HS-5 (cell line): ENCODE measurements at places on chromosomes 7 and 10.
A peak's percentile ranks its signal among the peaks of the same experiment; 100 is the strongest.

- DNase-seq, result no peak
These were observed at the start of gene SEMA3C for GRCh38 chr7:80918909-80919721. Gene SEMA3C, minus strand, starts transcription at chr7:80919051. Its CDS starts 2,270 bp downstream, at chr7:80916781.

DNA sequence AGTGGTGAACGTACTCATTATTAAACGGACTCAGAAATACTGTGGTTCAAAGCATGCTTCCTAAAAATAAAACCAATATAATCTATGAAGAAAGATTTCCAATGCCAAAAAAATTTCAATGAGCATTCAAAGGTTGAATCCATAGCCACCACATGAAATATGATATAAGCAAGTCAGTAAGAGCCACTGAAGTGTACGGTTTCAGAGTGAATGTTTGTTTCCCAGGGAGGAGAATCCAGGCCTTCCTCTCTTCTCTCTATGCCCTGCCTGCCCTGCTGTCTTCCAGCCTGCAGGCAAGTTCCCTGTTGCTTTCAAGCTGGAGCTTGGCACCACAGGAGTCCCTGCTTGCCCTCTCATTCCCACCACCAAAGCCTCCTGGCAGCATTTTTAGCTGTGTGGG, 1171.6 kb upstream of the C7orf33 start:
- DNase-seq, result no peak

- DNase-seq, result no peak
These were observed 1.3 kb downstream of the ZNF775 start for GRCh38 chr7:150380463-150380862.

GRCh38 chr10:72298592-72299519, 25.1 kb downstream of the DDIT4 start:
- no peak for DNase-seq

- no peak for DNase-seq
These were observed 136.9 kb upstream of the CDK6 start for GRCh38 chr7:92973293-92973731.

GRCh38 chr10:43259213-43259991, 7.5 kb downstream of the RASGEF1A start:
- DNase-seq, result no peak

DNA sequence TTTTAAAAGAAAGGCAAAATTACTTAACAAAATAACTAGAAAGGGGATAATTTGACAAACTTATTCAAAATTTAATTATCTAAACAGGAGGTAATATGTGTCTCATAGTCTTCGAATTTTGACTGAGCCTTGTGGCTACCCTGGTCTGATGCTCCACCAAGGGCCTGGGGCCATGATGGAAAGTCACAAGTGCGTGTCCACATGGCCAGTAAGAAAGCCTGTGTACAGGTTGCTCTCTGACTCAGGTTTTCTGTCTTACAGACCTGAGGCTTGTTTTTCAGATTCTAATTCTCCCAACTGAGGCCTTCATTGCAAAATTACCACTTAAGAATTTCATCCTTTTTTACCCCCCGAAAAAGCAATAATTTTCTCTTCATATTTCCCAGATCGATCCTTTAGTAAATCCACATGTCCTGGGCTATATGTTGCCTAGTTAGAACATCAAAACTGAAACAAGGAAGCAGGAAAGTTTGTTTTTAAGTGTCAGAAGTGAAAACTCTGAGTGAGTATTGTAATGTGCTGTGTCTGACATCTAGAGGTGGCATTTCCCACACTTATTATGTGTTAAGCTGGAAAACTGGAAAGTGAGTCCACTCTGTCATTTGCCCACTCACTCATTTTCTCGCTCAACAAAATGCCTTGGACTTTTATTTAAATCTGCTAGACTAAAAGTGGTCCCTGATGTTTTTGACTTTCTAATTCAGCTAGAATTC, 10.0 kb downstream of the CYP3A43 start:
- no peak for DNase-seq

GRCh38 chr10:24901686-24902399, 50.6 kb downstream of the PRTFDC1 start:
- peak; percentile 79 for DNase-seq

DNA sequence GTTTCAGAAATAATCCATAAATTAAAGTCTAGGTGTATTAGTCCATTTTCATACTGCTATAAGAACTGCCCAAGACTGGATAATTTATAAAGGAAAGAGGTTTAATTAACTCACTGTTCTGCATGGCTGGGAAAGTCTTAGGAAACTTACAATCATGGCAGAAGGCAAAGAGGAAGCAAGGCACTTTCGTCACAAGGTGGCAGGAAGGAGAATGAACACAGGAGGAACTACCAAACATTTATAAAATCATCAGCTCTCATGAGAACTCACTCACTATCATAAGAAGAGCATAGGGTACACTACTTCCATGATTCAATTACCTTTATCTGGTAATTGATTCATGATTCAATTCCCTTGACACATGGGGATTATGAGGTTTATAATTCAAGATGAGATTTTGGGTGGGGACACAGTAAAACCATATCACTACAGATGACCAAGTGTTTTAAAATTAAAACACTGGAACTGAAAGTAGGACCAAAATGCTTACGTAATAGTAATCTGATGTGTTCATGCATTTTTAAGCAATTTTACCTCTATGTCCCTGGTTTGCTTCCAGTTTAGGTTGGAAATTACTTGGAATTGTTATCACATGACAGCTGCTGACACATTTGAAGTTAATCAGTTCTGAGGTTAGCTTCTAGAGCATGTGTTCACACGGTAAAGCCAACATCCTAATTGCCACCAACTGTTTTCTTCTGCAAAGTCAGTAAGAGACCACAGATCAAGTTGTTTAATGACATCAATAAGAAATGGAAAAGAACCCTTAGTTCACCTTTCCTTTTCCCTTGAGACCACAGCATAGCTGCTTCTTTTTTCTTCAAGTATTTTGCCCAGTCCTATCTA, 48.4 kb upstream of the SEMA3C start:
- DNase-seq, result no peak
